ENCODE measurements at places on chromosomes 16 and 17.

GRCh38 chr17:62675260-62675659, 47.8 kb downstream of the MRC2 start:
- no peak for DNase-seq

GRCh38 chr16:73878611-73879010, 418.0 kb upstream of the PSMD7 start:
- DNase-seq: peak; percentile 50

DNA sequence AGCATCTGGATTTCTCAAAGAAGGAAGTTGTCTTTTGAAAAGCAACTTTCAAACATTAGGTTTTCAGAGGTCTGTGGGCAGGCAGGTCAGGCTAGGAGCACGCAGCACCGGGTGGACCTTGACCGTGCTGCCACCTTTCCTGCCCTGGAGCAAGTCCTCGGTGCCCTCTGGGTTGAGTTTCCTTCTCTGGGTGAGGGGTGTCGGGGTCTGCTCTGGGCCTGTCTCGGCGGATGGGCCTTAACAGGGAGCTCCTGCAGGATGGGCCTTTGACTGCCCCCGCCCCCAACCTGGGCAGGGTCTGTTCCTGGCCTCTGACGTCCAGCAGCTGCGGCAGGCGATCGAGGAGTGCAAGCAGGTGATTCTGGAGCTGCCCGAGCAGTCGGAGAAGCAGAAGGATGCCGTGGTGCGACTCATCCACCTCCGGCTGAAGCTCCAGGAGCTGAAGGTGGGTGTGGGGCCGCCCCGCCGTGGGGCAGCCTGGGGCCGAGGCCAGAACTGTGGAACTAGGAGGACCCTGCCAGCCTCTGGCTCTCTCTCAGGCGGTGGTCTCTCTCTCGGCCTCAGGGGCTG, 8.7 kb downstream of the DEF8 start:
- DNase-seq: no peak

- DNase-seq: no peak
These were observed 99.6 kb downstream of the ABCC1 start for GRCh38 chr16:16048904-16049582.

DNA sequence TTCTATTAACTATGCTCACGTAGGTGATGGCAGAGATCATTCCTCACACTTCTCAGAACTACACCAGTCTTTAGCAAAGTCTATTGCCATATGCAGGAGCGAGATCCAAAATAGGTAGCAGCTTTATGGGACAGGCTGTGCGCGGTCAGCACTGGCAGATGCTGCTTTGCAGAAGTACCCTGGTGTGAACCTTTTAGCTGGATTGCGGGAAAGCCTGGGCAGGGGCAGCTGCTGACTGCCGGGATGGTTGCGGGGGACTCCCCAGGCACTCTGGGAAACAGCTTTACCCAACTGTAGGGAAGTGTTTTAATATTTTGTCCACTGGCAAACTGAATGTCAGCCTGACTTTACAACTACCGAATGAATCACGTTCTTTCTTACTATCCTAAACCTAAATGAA, 251.3 kb downstream of the HS3ST3A1 start:
- no peak for DNase-seq

GRCh38 chr17:75639771-75640555, 6.7 kb downstream of the SMIM5 start:
- DNase-seq: no peak

GRCh38 chr17:47279062-47279801, 25.6 kb downstream of the ITGB3 start:
- DNase-seq: peak; percentile 78

- DNase-seq: no peak
These were observed 26.6 kb upstream of the OR1F1 start for GRCh38 chr16:3161235-3162018.

DNA sequence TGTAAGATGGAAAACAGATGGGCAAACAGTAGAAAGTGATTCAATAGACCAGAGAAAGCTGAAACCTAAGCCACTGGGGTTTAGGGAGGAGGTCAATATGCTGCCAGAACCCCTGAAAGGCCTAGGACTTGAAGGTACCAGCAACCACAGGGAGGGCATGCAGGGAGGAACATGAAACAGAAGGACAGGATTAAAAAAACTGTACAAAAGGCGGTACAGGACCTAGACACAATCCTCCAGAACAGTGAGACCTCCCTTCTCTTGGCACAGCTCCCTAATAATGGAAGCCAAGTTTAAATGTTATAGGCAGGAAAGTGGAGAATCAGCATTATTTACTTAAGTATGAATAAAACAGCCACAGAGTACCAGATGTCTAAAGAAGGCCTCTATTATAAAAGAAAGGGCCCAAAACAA, 105.5 kb downstream of the SPAG9 start:
- no peak for DNase-seq

DNA sequence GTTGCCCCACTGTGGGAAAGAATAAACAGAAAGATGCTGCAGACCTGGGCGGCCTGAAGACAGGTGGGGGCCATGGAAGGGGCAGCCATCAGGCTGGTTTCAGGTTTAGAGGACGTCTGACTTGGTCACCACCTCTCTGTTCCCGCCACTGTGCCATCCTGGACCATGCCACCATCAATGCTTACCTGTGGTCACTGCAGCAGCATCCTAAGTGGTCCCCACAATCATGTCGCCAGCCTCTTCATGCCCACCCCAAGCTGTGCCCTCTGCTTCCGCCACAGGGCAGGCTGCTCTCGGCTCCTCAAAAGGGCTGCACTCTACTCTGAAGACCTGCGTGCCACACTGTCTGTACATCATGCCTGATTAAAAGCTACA, 10.4 kb downstream of the SMIM5 start:
- DNase-seq: no peak

- no peak for DNase-seq
These were observed 2.4 kb downstream of the POLR3K start for GRCh38 chr16:50769-51591.

- DNase-seq: no peak
These were observed 57.1 kb downstream of the MYO18A start for GRCh38 chr17:29123111-29123510.

GRCh38 chr16:84443166-84443802, 61.2 kb downstream of the MEAK7 start:
- DNase-seq: no peak

DNA sequence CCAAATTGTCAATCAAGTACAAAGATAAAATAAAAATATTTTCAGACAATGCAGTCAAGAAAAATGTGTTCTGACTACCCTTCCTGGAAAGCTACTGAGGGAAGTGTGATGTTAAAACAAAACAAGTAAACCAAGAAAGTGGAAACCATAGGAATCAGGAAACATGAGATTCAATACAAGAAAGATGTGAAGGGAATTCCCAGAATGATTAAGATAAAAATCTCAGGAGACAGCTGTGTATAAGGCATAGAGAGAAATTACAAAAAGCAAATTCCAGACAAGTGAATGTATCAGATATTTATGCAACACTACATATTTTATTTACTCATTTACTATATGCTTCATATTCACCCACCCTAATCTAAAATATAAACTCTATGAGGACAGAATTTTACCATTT, 32.2 kb downstream of the TRIM37 start:
- DNase-seq: no peak

- DNase-seq: no peak
These were observed 8.3 kb downstream of the TUBB3 start for GRCh38 chr16:89931305-89931896.

- DNase-seq: no peak
These were observed 34.1 kb upstream of the MYH10 start for GRCh38 chr17:8664456-8665126.

DNA sequence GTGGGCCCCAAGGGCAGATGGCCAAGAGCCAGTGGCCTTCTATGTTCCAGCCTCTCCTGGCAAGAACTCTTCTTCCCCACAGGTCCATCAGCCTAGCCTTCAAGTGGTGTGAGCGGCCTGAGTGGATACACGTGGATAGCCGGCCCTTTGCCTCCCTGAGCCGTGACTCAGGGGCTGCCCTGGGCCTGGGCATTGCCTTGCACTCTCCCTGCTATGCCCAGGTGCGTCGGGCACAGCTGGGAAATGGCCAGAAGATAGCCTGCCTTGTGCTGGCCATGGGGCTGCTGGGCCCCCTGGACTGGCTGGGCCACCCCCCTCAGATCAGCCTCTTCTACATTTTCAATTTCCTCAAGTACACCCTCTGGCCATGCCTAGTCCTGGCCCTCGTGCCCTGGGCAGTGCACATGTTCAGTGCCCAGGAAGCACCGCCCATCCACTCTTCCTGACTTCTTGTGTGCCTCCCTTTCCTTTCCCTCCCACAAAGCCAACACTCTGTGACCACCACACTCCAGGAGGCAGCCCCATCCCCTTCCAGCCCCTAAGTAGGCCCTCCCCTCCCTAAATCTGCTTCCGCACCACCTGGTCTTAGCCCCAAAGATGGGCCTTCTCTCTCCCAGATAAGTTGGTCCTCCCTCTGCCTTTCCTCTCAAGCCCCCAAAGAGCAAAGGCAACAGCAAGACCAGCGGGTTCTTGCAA, 5.2 kb downstream of the G6PC3 start:
- no peak for DNase-seq

GRCh38 chr16:69823831-69824563, 61.9 kb downstream of the WWP2 start:
- DNase-seq: no peak

GRCh38 chr17:1522626-1523025, 6.2 kb upstream of the INPP5K start:
- DNase-seq: no peak

DNA sequence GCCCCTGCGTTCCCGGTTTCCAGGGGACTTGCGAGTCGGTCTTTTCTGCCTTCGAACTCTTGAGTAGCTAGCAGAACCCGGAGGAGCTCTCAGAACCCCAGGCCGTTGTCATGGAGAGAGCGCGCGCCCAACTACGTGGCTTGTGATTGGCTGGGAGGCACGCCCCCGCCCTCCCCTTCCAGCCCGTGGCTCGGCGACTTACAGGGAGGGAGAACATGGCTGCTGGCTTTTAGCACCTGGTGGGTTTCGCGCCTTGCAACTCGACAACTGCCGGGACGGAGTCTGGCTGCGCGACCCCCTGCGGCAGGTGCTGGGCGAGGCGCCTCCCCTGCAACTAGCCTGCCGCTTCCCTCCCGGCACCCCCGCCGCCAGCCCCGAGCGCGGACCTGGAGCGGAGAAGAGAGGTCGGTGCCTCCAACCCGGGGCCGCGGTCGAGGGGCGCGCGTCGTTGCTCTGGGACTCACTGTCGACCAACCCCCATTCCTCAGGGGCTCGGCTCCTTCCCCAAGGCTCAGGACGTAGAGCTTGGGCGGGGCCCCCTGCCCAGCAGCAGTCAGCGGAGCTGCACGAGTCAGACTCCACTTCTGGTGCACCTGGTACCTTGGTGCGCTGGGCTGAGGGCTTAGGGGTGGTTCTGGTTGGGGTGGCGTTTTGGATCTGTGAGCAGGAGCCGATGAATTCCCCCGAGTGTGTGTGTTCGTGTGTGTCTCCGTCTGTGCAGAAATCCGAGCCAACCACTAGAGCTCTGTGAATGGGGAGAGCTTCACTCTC, 9.0 kb upstream of the ZFP90 start:
- DNase-seq: no peak

GRCh38 chr17:70168977-70169708, at the start of gene KCNJ2:
Gene KCNJ2, plus strand, starts transcription at chr17:70169532. Its CDS starts 5,508 bp downstream, at chr17:70175040.
- DNase-seq: peak; percentile 90

DNA sequence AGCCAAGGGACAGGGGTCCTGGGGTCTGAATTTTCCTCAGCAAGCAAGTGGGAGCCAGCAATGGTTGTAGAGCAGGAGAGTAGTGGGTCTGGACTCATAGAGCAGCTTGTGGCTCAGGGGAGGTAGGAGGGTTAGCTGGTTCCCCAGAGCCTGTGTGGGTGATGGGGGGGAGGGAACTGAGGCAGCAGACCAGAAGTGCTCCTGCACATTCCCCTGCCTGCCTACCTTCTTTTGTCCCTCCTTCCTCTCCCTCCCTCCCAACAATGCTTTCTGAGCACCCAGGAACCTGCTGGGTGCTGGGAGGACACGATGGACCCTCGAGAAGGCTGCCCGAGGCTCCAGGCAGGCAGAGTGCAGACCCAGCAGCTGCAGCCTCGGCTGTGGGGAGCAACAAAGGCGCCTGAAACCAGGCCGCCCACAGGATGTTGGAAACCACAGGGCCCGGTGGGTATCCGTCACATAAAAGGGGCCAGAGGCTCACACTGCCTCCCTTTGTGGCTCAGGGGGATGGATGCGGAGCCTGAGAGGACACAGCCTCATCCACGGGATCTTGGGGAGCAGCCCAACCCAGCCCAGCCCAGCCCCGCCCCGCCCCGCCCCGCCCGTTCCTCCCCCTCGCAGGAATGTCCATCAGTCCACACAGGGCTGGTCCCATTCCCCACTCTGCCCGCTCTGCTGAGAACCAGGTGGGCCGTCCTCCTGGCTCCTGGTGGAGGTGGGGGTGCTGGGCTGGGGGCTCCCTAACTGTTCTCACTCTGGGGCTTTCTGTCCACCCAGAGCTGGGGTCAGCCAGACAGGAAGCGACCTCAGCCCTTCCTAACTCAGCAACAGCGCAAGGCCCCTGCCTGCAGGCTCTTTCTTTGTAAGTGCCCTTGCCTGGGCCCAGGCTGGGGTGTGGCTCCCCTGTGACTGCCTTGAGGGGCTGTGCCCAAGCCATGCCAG, 1.7 kb upstream of the NLRC3 start:
- DNase-seq: peak; percentile 77

GRCh38 chr17:35856603-35857002, 12.1 kb downstream of the HEATR9 start:
- DNase-seq: no peak

GRCh38 chr16:24858219-24859041, 12.7 kb downstream of the SLC5A11 start:
- DNase-seq: peak; percentile 75

- peak; percentile 91 for DNase-seq
These were observed 10.9 kb downstream of the COPZ2 start for GRCh38 chr17:48026502-48027321.

- DNase-seq: no peak
These were observed 5.5 kb downstream of the CCDC42 start for GRCh38 chr17:8739097-8739496.

DNA sequence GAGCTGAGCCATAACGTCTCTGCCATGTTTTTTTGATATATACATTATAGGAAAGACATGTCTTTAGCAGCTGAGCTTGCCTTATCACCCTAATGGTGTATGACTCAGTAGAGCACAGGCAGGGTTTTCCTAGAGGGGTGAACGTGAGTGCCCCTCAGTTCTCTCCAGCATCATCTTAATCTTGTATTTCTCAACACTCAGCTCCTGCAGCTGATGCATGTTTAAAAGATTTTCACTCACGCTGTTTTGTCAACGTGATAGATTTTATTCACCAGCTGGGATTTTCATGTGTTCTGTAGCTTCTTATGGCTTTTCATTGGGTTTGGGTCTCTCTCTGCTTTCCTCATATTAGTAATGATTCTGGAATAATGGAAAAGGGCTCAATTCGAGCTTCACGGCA, 186.0 kb upstream of the PMFBP1 start:
- no peak for DNase-seq

- DNase-seq: peak; percentile 51
These were observed 6.0 kb downstream of the GGNBP2 start for GRCh38 chr17:36550491-36551417.

- no peak for DNase-seq
These were observed 12.7 kb downstream of the MSI2 start for GRCh38 chr17:57269052-57269451.

GRCh38 chr16:65212791-65213190, 90.9 kb upstream of the CDH11 start:
- DNase-seq: no peak

DNA sequence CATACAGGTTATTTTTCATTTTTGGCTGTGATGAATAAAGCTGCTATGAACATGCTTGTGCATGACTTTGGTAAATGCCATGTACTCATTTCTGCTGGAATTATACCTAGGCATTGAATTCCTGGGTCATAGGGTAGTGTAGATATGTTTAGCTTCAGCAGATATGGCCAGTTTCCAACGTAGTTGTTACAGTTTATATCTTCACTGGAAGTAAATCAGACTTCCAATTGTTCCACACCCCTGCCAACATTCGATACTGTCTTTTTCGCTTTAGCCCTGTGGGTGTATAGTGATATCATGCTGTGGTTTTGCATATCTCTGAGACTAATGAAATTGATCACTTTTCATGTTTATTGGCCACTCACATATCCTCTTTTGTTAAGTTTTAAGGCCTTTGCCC, 50.4 kb downstream of the ARHGAP27 start:
- DNase-seq: no peak
